ENCODE measurements at places on chromosomes 13 and 19.
A peak's percentile ranks its signal among the peaks of the same experiment; 100 is the strongest.

DNA sequence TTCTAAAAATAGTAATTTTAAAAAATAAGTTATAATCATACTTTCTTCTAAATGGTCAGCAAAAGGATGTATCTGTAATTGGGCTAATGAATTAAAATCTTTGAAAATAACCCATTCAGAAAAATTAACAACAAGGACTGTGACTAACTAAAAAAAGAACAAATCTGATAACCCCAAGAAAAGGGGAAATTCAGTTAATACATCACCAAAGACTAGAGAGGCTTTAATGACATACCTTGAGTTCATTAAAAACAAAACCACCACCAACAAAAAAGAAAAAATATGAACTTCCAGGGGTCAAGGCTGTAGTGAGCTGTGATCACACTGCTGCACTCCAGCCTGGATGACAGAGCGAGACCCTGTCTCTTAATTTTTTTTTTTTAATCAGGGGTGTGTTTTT lies 121.8 kb downstream of the TBC1D4 start:
- DNase-seq = no peak

GRCh38 chr19:46766569-46767317 lies 20.5 kb upstream of the STRN4 start:
- DNase-seq = no peak

GRCh38 chr13:110136660-110137585 lies 170.0 kb downstream of the COL4A1 start:
- DNase-seq = no peak

GRCh38 chr19:43560687-43561086 lies 14.6 kb downstream of the XRCC1 start:
- DNase-seq = no peak

DNA sequence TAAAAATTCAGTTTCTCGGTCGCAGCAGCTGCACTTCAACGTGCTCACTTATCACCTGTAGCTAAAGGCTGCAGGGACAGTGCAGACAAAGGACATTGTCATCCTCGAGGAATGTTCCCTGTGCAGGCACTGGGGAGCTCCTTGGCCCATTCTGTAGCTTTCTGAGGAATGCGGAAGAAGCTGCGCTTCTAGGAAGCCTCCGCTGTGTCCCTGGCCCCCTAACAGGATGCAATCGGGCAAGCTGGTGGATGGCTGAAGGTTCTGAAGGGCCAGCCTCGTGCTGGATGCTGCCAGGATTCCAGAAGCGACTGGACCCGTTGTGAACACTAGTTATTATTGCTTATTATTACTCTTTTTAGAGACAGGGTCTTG lies 8.1 kb downstream of the ANO8 start:
- DNase-seq = no peak

- no peak for DNase-seq
Measured at GRCh38 chr13:95251641-95252040, 49.6 kb downstream of the ABCC4 start.

DNA sequence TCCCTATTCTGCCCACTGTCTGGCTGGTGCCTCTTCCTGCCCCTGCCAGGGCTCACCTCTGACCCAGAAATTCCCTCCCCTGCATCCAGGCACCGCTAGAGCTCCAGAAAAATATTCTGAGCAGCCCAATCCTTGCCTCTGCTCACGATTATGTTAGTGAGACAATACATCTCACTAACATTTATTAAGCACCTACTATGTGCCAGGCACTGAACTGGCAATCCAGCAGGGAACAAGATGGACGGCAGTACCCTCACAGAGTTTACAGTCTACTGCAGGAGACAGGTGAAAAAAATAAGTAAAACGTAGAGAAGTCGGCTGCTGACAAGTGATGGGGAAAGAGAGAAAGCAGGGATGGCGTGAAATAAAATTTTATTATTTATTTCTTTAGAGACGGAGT lies 5.5 kb downstream of the TINCR start:
- DNase-seq = no peak

GRCh38 chr19:32165750-32166149 lies 179.7 kb upstream of the ZNF507 start:
- no peak for DNase-seq

GRCh38 chr13:34721631-34722595 lies 220.2 kb upstream of the NBEA start:
- DNase-seq = no peak

DNA sequence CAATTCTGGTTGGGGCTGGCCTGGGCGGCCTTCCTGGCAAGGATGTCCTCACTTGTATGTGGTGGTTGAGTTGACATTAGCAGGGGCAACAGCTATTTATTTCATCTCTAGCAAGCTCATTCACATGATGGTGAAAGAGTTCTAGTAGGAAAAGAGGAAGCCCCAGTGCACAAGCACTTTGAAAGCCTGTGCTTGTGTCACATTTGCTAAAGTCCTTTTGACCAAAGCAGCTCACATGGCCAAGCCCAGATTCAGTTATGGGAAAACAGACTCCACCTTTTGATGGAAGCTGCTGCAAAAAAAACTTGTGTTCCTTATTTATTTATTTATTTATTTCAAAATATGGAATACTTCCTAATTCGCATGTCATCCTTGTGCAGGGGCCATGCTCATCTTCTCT lies 17.2 kb downstream of the GTF2F2 start:
- no peak for DNase-seq

DNA sequence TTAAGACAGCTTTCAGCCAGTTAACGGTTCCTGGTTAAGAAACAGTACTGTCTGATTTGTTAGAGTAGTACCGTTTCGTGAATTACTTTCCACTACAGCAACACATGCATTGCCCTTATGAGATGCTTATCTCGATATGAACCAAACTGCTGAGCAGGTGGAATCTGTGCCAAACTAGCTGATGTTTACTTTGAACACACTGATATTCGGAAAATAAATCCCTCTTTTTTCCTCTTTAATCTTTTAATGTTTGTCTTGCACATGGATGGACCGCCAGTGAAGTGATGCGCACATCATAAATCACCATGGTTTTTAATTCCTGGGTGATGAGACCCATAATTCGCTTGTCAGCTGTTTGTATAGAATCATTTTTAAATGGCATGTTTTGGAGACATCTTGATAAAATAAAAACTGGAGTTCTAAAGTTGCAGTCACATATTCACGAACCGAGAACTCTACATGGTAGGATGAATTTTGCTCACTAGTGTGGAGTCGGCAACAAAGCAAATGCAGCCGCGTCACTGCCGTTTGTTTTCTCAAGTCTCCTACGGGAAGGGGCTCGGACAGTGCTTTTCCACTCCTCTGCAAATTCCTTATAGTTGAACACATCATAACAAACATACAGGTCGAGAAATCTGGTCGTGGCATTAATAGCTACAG lies 1.1 kb downstream of the GJA3 start:
- peak; percentile 39 for DNase-seq

- no peak for DNase-seq
Measured at GRCh38 chr13:48891586-48891985, 84.1 kb upstream of the FNDC3A start.

DNA sequence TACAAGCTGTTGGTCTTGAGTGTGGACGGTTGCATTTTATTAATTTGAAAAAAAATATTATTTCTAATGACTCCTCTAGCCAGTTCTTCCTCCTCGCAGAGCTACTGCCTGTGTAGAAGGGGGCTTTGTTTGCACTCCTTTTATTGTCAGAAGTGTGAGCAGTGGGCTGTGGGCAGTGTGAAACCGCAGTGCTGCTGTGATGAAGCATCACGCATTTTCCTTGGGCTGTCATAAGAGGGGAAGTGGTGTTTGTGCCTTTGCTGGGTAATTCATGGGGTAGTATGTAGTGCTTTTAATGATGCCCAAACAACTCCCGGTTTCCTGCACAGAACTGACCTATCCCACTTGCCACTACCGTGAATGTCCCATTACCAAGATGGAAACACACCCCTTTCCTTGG lies 357.3 kb downstream of the ZNF536 start:
- DNase-seq = no peak

DNA sequence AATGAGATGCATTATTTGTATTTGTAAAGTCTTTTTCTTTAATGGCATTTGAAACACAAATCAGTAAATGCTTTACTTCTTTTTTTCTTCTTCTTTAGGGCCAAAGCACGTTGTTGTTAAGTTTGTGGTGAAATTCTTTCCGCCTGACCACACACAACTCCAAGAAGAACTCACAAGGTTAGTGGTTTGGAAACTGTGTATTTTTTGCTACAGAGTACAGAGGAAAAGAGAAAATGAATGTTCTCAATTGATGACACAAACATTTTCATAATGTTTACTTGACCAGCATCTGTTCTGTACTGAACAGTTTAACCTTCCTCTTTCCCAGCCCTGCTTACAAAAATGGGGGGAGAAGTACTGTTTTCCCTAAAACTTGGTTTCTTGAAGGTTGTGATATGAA lies 190.9 kb upstream of the RNF113B start:
- DNase-seq = no peak

- no peak for DNase-seq
Measured at GRCh38 chr13:27528908-27529307, 78.5 kb upstream of the MTIF3 start.

DNA sequence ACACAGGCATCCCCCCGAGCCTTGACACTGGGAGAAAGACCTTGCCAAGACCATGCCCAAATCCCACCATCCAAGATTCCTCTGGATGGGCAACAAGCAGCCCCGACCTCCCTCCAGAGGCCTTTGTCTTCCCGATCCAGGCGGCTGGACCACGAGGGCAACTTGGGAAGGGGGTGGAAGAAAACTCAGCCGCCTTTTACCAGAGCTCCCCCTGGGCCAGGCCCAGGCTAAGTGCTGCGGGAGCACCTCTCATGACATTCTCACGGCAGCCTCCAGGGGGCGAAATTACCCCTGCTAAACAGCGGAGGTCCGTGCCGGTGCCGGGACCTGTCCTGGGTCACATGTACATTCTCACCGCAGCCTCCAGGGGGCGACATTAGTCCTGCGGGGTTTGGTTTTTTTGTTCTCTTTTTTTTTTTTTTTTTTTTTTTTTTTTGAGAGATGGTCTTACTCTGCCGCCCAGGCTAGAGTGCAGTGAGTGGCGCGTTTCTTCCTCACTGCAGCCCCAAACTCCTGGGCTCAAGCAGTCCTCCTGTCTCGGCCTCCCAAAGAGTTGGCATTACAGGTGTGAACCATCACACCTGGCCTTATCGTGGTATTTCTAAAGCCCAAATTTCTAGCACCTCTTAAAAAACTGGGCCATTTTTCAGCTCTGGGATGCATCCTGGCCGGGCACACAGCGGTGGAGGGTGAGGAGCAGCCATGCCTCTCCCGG lies 2.1 kb upstream of the RSPH6A start:
- peak; percentile 97 for DNase-seq

DNA sequence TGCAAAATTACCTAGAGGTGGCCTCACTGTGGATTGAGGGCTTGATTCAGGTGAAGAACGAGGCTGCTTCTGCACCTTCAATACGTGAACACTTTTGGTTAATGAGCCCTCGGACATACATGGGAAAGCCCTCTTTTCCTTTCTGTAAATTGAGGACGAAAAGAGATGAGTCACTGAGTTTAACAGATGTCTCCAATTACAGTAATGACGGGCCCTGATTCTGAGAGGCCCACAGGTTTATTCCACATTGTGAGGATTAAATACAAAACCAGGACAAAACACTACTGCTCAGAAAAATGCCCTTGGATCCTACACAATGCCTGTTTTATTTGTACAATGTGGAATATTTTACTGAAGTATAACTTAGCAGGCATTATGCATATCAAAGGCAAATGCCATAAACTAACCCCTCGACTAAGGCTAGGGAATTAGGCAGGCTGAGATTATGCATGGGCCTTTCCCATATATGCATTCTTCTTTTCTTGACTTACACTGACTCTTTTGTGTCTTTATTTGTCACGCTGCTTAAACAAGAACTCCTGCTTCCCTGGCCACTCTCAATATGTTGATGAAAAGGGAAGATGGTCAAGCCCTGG lies 819.9 kb downstream of the OLFM4 start:
- no peak for DNase-seq

GRCh38 chr13:110228936-110229904 lies 77.7 kb downstream of the COL4A1 start:
- peak; percentile 59 for DNase-seq

DNA sequence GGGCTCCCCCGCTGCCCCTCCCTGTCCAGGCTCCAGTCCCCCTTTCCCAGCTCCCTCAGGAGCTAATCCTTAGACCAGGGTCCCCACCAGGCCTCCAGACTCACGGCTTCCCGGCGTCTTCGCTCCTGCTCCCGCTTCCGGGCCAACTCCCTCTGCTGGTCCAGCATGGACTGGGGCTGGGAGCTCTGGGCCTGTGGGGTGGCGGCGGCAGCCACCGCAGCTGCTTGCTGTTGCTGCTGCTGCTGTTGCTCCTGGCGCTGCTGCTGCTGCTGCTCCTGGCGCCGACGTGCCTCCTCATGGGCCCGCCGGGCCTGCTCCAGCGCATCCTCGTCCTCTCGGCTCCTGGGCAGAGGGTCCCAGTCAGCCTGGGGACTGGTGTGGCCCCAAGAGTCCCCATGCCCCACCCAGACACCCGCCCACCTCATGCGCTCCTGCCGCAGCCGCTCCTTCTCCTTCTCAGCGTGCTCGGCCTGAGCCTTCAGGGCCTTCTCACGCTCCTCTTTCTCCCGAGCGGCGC lies 6.4 kb upstream of the EPHX3 start:
- DNase-seq = no peak

- DNase-seq = peak; percentile 55
Measured at GRCh38 chr13:27997904-27998522, 9.5 kb upstream of the URAD start.

DNA sequence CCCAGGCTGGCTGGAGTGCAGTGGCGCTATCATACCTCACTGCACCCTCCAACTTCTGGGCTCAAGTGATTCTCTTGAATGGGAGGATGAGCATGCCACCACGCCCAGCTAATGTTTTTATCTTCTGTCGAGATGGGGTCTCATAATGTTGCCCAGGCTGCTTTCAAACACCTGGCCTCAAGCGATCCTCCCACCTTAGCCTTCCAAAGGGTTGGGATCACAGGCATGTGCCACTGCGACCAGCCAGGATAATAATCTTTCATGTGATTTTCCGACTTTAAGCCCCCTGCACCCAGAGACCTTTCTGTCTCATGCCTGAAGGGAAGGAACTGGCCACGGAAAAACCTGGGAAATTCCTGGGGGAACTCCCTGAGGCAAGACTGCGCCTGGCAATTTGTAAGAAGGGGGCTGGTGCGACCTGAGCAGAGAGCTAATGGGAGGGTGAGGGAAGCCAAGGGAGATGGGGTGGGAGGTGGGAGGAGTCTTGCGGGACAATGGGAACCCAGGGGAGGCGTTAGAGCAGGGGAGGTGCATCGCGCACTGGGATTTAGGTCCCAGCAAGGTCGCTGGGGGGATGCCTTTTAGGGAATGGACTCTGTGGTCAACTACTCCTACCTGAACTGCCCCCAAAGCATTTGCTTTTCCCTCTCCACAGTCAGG lies 1.2 kb upstream of the CCDC124 start:
- DNase-seq = peak; percentile 38

GRCh38 chr13:82571653-82572052 lies 1310.6 kb downstream of the SLITRK1 start:
- no peak for DNase-seq

Measured in kidney (tissue), 22 donors.